ENCODE measurements at places on chromosomes 4 and X. TPM values are rescaled to one million over a fixed set of nuclear protein-coding genes. Genes with fewer than 3 reads are reported as not detected.

The SLC16A2 gene
- total RNA-seq: 2.2 TPM

GRCh38 chrX:39301036-39301435 is 499.8 kb downstream of the MID1IP1 start:
- no peak for DNase-seq

The OTC gene
- not detected for total RNA-seq

DNA sequence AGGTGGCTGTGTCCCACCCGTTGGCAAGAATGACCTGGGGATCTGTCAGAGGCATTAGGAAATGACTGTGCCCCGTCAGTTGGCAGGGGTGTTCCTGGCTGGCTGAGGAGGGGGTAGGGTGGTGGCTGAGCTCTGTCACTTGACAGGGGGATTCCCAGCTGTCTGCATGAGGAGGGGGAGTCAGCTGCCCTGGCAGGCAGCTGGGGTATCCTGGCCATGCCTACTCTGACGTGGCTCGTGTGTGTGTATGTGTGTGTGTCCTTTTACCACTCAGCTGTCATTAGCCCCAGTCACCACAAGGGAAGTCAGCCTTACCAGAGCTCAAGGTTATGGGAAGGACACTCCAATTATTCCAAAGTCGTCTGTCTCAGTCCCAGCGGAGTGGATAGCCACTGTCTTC is 93.2 kb downstream of the EFNB1 start:
- DNase-seq: no peak

DNA sequence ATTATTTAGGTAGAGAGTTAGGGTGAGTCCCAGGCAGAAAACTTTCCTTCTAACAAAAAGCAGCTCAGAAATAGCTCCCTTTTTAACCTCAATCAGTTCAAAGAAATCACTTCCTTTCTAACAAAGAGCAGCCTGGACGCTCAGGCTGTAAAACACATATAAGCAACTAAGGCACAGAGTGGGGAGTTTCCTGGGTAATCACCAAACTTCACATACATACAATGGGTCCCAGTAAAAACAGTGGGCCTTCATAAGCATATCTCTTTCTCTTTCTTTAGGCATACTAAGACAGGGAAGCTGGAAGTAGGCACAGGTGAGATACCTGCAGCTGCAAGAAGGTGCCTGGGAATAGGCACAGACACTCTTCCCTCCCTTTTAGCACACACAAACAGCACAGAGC is 4.9 kb upstream of the NAF1 start:
- DNase-seq: no peak

The GUCY1A1 gene
- not detected for total RNA-seq

The CSAG3 gene
- not detected for total RNA-seq

The ARR3 gene
- total RNA-seq: not detected

DNA sequence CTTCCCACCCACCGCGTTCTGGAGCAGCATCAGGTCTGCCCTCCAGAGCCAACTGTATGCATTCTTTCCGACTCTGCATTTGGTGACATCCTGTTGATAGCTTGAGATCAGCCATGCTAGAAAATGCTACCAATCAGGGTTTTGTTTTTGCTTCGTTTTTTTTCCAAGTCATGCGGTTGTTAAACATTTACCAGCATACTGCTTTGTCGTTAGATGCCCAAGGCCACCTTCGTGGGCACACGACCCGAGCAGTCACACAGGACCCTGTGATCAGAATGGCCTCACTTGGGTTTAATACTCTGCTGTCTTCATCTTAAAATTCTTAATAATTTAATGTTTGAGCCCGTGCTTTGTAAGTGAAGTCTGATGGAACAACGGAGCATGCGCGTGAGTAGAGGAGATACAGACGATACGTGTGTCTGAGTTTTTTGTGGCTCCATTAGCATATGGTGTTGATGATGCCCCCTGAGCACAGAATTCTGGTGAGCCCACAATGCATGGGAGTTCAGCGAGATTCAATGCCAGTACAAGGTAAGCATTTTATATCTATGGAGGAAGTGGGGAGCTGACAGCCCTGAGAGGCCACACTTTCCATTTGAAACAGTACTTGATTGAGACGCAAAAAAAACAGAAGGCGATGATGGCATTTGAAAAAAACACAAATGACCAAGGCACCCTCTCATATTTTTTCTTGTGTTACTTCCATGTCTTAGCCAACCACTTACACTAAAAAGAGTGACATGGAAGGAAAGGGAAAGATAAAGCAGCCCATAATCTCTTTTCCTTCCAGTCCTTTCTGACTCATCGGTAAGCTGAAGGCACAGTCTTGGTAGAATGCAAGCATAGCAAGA is 323.6 kb downstream of the BCOR start:
- no peak for DNase-seq

DNA sequence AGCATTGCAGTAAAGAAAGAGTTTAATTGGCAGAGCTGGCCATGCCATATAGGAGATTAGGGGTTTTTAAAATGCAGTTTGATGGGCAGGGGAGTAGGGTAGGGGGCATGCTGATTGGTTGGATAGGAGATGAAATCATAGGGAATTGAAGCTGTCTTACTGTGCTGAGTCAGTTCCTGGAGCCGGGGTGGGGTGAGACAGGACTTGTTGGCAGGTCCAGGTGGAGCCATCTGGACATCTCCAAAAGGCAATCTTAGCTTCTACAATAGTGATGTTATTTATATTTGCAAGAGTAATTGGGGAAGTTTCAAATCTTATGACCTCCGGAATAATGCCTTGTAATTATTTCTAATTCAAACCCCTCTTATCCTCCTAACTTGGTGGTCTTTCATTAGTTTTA is 32.4 kb upstream of the PGM2 start:
- no peak for DNase-seq

The RASSF6 gene
- not detected for total RNA-seq

DNA sequence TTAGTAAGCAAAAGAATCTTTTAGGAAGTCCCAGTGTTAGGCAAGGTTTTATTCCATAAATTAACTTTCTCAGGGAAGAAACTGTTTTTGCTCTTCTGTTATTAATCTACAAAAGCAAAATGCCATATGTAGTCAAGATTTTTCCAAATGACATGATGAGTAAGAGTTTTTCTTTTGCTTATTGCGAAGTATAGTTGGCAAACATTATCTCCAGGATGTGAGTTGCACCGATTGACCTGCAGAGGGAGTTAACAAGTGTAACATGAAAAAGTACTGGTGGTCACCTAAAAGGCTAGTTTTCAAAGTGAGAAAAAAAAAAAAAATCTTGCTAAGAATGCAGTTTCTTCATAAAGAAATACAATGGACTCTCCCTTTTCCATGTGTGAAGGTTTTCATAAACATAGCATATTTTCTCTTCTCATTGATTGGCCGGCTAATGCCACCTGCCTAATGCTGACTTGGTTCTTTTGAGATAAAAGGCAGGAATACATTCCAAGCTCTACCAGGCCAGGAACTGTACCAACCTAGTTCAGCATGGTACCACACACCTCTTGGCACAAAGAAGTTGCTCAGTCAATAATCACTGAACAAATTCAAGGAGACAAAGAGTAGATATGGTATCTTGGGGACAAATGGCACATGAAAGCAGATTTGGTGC is 100.2 kb downstream of the LNX1 start:
- no peak for DNase-seq

DNA sequence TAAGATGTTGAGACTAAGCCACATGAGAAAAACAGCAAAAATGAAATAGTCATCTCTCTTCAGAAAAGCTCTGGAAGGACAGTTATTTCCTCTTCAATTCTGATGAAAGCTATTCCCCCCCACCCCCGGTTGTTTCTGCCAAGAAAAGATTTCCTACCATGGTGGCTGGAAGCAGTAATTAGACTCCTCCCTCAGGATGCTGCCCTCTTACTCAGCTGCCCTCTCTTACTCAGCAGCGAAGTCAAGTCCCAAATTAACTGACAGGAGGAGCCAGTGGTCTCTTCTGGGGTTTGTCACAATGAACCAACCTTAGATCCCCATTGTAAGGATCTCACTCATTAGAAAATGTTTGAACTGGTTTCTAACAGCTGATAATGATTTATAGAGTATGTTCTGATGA is 38.0 kb downstream of the GPM6B start:
- DNase-seq: no peak

The ADAMTS3 gene
- not detected for total RNA-seq

The HELT gene
- total RNA-seq: not detected

- no peak for DNase-seq
Measured at GRCh38 chr4:29852537-29852936, 867.6 kb upstream of the PCDH7 start.

The CT45A3 gene
- not detected for total RNA-seq

The ADGRG2 gene
- not detected for total RNA-seq

The SSX2B gene
- total RNA-seq: not detected

DNA sequence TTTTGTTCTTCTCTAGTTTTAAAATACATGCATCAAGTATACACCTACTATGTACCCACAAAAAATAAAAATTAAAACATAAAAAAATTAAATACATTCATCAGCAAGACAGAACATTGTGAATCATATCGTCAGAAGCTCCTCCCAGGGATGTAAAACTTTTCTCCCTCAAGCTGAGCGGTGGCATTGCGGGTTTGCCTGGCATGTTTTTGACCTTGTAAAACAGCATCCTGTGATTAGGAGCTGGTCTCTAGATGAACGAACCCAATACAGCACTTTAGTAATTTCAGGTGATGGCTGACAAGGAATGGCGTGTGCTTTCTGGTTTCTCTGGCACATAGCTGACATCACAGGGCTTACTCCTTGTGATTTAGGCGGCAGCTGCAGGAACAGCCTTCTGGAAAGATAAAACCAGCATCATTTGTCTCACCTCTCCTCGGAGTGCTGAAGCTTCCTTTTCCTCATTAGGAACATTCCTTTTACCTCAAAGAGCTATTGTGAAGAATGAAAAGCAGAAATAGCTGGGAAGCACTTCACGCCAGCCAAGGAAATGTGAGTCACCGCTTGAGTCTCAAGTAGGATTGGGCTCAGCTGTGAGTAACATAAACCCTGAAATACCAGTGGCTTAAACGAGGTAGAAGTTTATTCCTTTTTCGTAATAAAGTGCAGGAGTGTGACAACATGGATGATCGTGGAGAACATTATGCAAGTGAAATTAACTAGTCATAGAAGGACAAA is 44.3 kb downstream of the NYX start:
- DNase-seq: no peak

DNA sequence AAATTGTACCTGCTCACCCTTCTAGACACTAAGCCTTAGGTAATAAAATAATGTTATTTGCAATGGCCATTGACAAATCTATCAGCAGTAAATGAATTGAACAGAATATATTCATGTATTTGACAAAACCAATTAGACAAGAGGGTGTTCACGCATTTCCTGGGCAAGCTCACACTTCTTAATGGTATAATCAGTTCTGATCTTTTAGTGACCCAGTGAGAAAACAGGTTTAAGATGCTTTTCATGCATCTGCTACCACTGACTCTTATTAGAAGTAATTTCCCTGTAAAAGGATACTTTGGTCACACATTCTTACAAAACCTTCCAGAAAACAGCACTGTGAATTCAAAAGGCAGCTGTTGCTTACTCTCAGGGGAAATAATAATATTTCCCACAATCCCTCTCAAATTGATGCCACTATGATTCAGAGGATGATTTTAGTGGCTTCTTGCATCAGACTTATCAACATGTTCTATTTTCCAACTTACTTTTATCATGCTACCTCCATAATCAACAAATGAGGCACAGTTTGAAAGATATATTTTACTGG is 313.9 kb upstream of the NWD2 start:
- no peak for DNase-seq

- DNase-seq: no peak
Measured at GRCh38 chr4:79756140-79756895, 316.7 kb downstream of the ANTXR2 start.

The PNMA6F gene
- total RNA-seq: not detected

- no peak for DNase-seq
Measured at GRCh38 chr4:66034262-66034661, 364.0 kb upstream of the EPHA5 start.

GRCh38 chr4:177862541-177863176 is 420.4 kb upstream of the AGA start:
- no peak for DNase-seq
